ENCODE measurements at places on chromosomes 16 and 17.

- DNase-seq = peak; percentile 55
Measured at GRCh38 chr17:59001158-59001814, 105.4 kb downstream of the TRIM37 start.

GRCh38 chr16:17026600-17027242, 444.0 kb downstream of the XYLT1 start:
- DNase-seq = no peak

DNA sequence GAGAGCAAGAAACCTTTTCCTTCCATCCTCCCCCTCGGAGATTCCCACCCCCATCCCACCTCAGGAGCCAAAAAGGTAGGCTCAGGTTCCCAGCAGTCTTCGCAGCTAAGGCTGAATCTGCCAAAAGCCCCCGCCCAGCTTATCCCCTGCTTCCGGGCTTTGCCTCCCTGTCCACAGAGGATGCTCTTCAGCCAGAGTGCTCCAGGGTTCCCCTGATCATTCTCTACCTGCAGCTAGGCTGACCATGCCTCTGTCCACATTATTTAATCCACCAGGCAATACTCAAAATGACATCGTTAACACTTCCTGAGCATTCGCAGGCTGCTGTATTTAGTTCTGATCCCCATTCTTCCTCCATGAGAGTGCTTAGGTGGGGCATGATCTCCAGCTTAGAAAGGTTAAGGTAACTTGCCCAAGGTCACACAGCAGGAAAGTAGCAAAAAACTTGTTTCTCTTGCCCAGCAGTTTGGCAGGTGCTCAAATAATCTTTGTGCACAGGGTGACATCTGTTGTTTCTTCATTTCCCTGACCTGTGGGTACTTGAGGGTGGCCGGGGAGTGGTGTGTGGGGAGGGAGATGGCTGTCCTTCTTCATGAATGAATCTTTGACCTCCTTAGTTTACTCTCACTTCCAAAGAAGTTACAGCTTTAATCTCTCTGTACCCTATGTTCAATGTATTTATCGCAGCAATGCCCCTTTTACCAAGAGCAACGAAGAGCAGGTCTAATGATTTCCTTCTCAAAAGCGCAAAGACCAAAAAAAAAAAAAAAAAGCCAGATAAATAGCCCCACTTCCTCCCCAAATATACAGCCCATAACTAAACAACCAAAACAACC, 848 bp upstream of the TBKBP1 start:
- no peak for DNase-seq

DNA sequence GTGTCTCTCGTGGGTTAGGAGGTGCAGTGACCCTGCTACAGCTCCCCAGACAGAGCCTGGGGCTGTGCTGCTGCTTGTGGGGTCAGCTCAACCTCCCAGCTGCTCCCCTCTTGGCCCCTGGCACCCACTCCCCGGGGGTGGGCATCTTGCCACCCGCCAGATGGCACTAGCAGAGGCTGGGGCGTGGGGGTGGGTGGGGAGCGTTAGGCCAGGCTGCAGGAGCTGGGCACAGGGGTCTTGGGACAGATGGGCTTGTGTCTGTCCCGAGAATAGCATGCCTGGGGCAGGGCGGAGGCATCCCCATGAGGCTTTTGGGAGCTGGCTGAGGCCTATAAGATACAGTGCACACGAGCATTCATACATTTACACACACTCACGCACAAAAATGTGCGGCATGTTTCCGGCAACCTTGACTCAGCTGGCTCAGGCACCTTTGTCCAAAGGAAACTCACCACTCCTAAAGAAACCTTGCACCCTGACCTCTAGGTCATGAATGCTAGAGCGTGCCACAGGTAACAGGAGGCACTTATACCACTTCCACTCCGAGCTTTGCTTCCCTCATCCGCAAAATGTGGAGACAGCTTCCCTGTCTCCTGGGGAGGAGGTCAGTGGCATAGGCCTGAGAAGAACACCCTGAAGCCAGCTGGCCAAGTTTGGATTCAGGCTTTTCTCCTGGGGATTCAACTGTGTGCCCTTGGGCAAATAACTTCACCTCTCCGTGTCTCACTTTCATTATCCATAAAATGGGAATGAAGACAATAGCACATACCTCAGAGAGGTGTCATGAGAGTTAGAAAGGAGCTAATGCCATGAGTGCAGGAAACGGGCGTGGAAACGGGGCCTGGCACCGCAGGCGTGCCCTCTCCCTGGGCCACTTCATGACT, 78.9 kb upstream of the LHX1 start:
- DNase-seq = no peak

GRCh38 chr16:27677263-27677662, 127.3 kb downstream of the KATNIP start:
- DNase-seq = no peak

GRCh38 chr17:58412961-58413586, 4.3 kb downstream of the RNF43 start:
- DNase-seq = no peak

DNA sequence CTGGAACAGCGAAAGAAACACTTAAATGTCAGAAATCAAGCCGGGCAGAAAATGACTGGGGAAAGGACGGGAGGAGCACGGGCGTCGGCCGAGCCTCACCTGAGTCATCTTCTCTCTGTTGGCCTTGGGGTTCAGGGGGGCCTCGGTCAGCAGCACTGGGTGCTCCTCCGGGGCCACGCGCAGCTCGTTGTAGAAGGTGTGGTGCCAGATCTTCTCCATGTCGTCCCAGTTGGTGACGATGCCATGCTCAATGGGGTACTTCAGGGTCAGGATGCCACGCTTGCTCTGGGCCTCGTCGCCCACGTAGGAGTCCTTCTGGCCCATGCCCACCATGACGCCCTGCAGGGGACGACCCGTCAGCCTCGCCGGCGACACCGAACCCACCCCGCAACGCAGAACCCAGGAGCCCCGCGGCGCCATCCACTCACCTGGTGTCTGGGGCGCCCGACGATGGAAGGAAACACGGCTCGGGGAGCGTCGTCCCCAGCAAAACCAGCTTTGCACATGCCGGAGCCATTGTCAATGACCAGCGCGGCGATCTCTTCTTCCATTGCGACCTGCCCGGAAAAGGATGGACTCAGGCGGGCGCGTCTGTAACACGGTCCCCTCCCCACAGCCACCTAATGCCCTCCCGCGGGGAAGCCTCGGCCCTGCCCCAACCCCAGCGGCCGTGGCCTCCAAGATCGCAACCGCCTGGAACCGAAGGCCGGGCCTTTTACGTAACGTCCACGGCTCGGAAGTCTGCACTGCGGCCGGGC, 616 bp downstream of the ACTG1 start:
- peak; percentile 29 for DNase-seq

DNA sequence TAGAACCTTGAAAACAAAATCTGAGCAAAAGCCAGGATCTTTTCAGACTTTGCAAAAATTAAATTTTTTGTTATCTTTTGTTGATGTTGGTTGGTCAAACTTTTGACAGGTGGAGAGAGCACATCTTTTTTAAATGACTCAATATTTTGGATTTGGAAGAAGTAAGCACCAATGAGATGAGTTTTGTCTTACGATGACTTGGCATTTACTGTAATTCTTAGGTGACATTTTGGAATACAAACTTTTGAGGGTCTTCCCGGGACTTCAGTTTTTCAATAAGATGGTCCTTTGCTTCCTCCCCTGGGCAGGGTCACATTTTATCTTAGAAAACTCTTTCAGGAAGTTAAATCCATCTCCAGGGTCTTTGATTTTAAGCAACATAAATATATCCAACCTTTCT, 423.9 kb downstream of the HS3ST3B1 start:
- no peak for DNase-seq

DNA sequence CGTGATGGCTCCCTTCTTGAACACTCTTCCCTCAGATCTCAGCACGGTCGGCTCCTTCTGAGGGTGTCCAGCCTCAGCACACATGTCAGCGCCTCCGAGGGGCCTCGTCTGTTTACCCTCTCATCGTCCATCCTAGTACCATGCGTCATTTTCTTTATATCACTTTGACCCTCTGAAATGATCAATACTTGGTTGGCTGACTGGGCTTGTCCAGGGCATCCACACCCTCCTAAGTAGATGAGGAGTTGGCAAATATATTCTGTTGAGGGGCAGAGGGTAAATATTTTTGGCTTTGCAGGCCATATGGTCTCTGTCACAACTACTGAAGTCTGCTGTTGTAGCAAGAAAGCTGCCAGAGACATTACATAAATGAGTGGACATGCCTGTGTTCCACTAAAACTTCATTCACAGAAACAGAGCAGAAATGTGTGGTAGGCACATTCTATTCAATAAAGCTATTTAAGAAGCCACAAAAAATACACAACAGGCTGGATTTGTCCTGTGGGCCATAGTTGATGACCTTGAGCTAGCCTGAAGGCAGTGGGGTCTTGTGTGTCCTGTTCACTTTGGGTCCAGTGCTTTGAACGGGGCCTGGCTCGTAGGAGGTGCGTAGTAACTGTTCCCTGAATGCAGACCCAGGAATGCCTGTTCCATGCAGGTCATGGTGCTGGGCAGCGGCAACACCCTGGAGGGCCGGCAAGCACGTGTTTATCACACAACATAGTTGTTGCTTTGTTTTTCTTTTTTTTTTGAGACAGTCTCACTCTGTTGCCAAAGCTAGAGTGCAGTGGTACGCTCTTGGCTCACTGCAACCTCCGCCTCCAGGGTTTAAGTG, 185.8 kb downstream of the SNX29 start:
- DNase-seq = no peak

DNA sequence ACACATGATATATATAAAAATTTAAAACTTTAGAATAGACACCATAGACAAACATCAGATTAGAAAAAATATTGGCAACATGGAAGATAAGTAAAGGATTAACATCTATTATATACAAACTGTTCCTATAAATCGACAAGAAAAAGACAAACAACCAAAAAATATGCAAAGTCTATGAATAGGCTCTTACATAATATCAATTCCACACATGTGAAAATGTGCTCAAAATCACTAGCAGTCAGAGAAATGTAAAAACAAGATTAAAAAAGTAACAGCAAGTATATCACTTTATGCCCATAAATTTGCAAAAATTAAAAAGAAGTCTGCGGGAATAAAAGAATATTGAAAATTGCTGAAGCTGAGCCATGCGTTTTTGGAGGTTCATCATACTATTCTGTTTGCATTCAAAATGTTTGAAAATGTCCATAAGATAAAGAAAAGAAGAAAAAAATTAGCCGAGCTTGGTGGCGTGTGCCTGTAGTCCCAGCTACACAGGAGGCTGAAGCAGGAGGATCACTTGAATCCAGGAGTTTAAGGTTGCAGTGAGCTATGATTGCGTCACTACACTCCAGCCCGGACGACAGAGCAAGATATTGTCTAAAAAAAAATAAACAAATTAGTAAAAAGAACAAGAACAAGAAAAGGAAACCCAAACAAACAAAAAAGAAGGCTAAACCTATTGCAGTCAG, 11.2 kb upstream of the ERN2 start:
- DNase-seq = no peak
